ENCODE measurements at places on chromosomes 7 and 10. TPM values are rescaled to one million over a fixed set of nuclear protein-coding genes. Genes with fewer than 3 reads are reported as not detected.

DNA sequence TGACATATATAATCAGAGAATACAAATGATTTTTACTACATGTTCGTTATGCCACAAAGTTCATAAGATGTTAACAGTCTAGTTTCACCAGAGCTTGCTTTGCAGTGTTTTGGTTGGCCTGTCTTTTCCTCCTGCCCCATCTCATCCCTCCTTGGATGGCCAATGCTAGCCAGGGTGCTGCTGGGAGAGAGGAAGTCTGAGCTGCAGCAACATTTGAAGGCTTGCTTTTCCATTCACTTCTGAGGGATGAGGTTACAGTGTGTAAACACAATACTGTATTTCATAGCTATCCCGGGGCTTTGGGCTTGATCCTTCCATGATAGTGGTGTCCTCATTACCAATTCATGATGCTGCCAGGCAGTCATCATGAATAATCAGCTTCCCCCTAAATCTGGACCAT is 170.5 kb downstream of the RAB11FIP2 start:
- no peak for DNase-seq

DNA sequence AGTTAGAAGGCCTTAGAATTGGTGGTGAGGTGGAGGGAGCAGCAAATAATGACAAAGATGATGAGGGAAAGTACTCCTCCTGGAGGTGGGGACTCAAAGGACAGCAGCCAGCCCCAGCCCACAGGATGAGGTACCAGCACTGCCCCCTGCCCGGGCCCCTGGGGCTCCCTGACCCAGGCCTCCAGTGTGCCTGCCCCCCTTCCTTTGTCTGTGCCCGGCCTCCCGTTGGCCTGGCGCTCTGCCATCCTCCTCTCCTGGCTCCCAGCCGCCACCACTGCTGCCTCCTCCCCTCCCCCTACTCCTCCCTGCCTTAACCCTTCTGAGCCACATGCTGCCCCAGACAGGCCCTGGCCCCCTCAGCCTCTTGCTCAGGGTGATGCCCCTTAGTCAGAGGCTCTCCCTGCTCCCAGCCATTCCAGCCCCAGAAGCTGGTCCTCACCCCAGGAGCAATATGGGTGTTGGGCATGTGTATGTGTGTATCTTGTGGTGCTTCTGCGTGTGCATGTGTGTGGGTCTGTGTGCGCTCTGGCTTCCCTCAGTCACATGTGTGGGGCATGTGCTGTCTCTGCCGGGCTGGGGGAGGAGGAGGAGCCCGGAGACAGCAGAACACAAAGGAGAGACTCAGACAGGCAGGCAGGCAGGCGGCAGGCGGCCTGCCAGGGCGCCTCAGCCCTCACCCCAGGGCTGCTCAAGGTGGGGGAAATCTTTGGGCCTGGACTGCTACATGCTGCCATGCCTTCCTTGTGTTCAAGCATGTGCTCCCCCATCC is 2.6 kb downstream of the LDB1 start:
- peak; percentile 62 for DNase-seq

DNA sequence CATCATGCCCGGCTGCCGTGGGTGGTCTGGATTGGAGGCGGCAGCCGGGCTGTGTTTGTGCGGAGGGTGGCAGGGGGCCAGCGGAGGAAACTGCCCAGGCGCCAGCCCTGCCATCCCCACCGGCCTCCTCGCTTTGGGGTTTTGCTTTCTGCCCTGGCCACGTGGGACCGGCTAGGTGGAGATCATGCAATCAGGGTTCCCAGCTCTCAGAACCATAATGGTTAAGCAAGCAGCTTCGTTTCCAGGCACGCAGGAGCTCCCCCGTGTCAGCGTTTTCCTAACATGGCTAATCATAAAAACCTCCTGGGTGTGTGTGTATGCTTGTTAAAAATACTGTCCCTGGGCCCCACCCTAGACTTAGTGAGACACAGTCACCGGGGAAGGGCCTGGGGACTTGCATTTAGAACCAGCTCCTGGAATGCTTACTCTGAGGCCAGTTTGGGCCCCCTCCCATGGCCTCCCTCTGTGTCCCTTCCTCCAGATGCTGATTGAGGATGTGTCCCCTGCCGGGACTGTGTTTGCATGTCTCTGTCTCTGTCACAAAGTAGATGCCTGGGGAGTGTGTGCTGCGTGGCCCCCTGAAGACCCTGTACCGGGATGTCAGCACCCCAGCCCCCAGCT is 119.3 kb downstream of the CUX1 start:
- DNase-seq = peak; percentile 25

- DNase-seq = no peak
Observed at GRCh38 chr10:13701157-13701919, 114.6 kb downstream of the PRPF18 start.

- DNase-seq = no peak
Observed at GRCh38 chr10:63700631-63701156, 179.5 kb downstream of the REEP3 start.

DNA sequence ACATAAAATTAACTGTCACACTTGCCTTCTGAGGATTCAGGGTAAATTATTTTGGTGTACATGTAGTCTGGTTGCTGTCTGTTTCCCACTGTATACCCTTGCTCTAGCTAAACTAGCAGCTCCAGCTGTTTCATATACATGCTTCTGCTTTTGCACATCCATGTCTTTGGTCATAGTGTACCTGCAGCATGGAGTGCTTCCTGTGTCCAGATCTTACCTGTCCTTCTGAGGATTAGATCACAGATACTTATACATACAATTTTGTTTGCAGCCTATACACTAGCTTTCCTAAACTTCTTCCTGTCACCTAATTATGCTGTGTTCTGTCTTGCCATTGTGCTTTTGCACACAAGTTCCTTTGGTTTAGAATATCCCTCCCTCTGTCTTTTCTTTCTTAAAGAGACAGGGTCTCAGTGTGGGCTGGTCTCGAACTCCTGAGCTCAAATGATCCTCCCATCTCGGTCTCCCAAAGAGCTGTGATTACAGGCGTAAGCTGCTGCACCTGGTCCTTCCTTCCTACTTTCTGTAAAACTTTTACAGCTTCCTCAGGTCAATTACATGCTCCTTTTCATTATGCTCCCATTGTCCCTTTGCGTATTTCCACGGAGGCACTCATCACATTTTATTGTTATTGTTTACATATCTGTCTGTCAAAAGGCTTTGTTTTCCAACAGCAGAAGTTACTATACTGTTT is 33.8 kb downstream of the TPST1 start:
- no peak for DNase-seq

- DNase-seq = peak; percentile 65
Observed at GRCh38 chr10:114550756-114551635, 107.1 kb downstream of the ABLIM1 start.

- DNase-seq = no peak
Observed at GRCh38 chr7:2894118-2894940, 50.2 kb upstream of the GNA12 start.

DNA sequence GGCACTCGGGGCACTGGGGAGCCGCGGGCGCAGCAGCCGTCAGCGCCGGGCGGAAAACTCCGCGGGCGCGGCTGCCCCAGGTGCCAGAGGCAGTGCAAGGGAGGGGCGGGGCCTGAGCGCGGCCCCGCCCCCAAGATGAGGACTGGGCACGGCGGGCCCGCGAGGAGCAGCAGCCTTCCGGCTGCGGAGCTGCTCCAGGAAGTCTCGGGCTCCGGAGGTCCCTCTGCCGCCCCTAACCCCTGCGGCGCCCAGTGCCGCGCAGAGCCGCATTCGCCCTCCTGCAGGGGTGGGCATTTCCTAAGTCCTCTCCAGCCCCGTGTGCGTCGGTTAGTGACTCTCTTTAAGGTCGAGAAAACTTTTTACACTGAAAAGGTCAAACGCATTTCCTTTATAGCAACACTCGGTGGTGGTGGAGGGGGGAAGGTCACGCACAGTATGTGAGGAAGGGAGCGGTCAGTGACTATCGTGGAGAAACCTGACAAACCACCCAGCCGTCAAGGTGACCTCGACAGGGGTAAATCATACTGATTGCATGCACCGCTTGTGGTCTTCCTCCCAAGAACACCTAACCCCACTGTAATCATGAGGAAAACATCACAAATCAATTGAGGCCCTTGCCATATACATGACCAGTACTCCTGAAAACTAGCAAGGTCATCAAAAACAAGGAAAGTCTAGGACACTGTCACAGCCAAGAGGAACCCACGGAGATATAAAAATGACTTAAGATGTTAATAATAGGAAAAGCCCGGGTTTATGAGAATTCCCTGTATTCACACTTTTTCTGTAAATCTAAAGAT is at the start of gene ANXA11:
TSS of gene ANXA11 (minus strand) at position 61 of the 800 bp plus-strand sequence. CDS start 32,676 bp downstream, outside the sequence.
- DNase-seq = peak; percentile 91

DNA sequence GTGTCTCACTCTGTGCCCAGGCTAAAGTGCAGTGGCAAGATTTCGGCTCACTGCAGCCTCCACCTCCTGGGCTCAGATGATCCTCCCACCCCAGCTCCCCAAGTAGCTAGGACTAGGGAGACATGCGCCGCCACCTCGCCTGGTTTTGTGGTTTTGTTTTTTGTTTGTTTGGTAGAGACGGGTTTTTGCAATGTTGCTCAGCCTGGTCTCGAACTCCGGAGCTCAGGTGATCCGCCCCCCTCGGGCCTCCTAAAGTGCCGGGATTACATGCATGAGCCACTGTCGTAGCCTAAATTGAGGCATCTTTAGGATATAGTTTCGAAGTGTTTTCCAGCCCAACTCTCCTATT is 781 bp downstream of the ZNF727 start:
- DNase-seq = no peak

- DNase-seq = no peak
Observed at GRCh38 chr7:109309790-109310189, 740.1 kb downstream of the DNAJB9 start.

DNA sequence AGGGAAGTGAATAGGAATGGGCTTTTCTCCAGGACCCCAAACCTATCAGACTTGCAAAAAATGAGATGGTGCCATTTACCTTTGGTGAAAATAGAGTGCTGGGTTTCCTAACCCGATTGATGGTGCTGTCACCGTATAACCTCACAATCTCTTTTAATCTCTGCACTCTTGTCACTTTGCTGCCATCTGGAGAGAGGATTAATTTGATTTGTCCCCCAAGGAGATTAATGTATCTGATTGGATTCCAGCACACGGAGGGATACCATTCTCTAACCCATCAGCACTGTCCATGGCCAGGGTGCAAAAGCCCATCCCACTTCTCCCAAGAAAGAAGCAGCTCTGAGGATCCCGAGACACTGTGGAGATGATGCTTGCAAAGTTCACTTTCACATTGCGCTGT is 86.3 kb upstream of the NFE2L3 start:
- DNase-seq = no peak

GRCh38 chr7:55593172-55593514 is 20.8 kb upstream of the VOPP1 start:
- no peak for DNase-seq

GRCh38 chr7:2065528-2065927 is 167.2 kb downstream of the MAD1L1 start:
- no peak for DNase-seq

DNA sequence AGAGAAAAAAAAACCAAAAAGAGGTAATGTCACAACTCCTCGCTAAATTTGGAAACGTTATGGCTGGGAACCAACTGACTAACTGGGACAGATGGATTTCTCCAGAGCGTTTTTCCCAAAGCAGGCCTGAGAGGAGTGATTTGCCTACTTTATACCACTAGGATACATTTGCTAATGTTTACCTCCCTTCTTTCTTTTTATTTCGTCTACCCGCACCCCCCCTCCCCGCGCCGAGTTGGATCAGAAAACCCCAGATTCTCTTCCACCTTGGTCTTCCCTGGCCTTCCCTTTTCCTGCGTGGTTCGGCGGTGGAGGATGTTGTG is 7.2 kb downstream of the CPA2 start:
- no peak for DNase-seq

DNA sequence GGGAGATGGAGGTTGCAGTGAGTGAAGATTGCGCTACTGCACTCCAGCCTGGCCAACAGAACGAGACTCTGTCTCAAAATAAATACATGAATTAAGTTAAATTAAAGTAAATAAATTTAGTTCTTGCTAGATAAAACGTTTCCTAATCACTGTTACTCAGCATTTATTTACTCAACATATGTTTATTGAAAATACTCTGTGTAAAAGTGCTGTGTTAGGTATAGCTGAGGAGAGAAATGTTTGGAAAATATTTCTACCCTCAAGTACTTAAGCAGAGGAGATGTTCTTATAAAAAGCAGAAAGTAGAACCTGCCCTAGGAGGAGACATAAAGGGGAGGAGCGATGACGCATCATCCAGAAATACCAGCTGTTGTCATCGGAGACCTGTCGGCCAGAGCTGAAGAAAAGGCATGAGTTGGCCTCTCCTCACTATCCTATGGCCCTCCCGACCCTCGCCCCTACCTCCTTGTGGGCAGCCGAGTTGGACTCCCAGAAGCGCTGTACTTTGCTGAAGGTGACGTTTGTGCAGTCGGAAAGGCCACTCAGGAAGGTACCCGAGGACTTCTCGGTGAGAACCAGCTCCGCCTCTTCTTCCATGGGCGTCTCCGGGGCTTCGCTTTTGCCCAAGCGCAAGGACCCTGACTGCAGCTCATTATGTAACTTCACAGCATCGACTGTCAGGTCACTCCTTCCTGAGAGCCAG is 1.1 kb downstream of the RRP12 start:
- DNase-seq = peak; percentile 80

DNA sequence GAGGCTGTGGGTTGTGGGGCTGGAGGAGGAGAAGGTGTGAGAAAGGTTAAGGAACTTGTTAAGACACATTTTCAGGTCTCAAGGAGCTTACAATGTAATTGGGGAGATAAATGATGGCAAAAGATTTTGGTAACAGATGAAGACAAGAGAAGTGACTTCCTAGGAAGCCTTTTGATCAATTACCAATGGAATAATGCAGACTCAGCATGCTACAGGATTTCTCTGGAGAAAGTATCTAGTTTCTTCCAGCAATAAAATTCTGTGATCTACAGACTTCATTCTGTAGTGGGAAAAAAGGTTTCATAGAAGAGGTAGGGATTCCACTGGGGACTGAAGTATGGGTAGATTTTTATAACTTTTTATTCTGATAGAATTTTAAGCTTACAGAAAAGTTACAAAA is 184.2 kb upstream of the RHOBTB1 start:
- DNase-seq = no peak

- DNase-seq = no peak
Observed at GRCh38 chr7:106731187-106731586, 70.2 kb upstream of the CCDC71L start.

DNA sequence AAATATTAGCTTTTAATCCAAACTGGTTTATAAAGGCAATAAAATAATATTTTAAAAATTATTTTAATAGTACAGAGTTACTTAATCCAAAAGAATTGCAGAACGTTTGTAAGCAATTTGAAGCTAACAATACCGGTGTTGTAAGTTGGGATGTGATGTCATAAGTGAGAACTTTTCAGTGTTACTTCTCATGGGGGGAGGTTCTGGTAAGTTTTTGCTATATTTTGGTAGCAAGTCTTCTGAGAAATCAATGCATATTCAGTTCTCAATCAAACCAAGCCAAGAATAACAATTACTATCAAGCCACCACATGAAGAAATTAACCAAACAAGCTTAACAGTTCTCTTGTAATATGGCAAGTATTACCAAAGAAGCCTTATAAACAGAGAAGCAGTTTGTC is 147.1 kb upstream of the ASAH2 start:
- DNase-seq = no peak

ARL5B gene
- total RNA-seq = 11.0 TPM

C7orf57 gene
- not detected for total RNA-seq

PLEKHA1 gene
- 13.0 TPM for total RNA-seq

PNLIP gene
- not detected for total RNA-seq

ACTL6B gene
- total RNA-seq = 0.13 TPM

PAPSS2 gene
- total RNA-seq = 23.2 TPM

HSPA14 gene
- 21.6 TPM for total RNA-seq

SPDYE5 gene
- not detected for total RNA-seq

TRIM73 gene
- 2.5 TPM for total RNA-seq

ZNF853 gene
- total RNA-seq = not detected

SLC39A12 gene
- not detected for total RNA-seq

HOXA1 gene
- total RNA-seq = 2.0 TPM
